ENCODE measurements at places on chromosomes 6 and 20.

- DNase-seq = peak; percentile 14
These were observed 168.0 kb upstream of the LRFN2 start for GRCh38 chr6:40755046-40755681.

DNA sequence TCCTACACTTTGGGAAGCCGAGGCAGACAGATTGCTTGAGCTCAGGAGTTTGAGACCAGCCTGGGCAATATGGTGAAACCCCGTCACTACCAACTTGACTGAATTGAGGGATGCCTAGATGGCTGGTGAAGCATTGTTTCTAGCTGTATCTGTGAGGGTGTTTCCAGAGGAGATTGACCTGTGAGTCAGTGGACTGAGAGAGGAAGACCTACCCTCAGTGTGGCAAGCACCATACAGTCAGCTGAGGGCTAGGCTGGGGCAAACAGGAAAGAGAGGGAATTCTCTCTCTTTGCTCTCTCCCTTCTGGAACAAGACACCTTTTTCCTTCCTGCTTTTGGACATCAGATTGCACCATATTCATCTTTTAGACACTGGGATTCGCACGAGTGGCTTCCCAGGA lies 3.7 kb upstream of the ZUP1 start:
- no peak for DNase-seq

DNA sequence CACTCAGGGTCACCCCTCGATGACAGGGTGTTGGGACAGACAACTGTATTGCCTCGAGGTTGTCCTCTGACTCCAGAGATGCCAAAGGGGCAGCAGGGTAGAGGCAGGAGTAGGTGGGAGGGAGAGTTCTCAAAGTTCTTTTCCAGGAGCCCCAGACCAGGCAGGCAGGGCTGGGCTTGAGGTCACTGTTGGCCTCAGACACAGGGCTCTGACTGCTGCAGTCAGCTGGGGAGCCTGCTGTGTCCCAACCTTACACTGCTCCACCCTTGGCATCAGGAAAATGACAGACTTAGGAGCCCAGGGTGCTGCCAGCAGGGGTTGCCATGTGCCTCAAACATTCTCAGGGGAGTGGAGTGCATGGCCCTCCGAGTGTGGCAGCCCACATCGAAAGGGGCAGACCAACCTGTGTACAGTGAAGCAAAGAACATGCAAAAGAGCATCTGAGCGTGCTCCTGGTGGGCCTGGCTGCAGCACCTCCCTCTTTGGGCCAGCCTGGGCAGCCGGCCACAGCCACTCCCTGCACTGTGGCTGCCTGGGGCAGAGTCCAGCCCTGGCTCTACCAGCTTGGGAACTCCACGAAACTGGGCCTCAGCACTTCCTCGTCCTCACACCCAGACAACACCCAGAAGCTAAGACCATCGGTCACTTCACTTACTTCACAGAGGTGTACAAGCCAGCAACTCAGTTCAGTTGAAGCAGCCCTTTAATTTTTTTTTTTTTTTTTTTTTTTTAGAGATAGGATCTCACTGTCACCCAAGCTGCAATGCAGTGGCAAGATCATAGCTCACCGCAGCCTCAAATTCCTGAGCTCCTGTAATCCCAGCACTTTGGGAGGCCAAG lies 24.0 kb downstream of the C6orf132 start:
- DNase-seq = no peak

DNA sequence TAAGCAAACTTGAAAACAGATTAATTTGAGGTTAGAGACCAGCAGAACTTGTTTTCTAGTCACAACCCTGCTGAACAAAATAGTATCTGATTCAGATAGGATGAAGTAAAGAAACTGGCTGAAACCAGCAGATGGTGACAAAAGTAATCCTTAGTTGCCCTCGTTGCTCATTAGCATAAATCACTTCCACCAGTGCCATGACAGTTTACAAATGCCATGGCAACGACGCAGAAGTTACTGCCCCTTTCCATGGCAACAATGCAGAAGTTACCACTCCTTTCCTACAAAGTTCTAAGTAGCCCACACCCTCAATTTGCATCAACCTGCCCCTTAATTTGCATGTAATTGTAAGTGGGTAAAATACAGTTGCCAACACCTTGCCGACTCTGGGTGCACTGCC lies 23.7 kb downstream of the SNRPB start:
- DNase-seq = no peak

GRCh38 chr6:11171952-11172351 lies 60.4 kb upstream of the ERVFRD-1 start:
- DNase-seq = no peak

Measured in iris pigment epithelial cell (primary cell).